ENCODE measurements at places on chromosomes 3 and 15. TPM values are rescaled to one million over a fixed set of nuclear protein-coding genes. Genes with fewer than 3 reads are reported as not detected.

GRCh38 chr3:36843065-36844051 is 79.0 kb upstream of the DCLK3 start:
- no peak for DNase-seq

- no peak for DNase-seq
Measured at GRCh38 chr15:55737373-55737772, 5.6 kb downstream of the PRTG start.

DNA sequence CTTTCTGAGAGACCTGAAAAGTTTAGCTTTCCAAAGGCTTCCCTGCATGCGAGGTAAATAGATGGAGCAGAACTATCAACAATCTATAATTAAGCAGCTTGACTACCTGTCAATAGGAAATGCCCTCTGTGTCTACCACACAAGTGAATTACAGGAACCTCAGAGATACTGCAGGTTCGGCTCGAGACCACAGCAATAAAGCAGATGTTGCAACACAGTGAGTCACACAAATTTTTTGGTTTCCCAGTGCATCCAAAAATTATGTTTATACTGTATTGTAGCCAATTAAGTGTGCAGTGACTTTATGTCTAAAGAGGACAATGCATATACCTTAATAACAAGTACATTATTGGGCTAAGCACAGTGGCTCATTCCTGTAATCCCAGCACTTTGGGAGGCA is 252.0 kb downstream of the UBE2E2 start:
- no peak for DNase-seq

- no peak for DNase-seq
Measured at GRCh38 chr3:160616311-160616710, 50.9 kb upstream of the KPNA4 start.

DNA sequence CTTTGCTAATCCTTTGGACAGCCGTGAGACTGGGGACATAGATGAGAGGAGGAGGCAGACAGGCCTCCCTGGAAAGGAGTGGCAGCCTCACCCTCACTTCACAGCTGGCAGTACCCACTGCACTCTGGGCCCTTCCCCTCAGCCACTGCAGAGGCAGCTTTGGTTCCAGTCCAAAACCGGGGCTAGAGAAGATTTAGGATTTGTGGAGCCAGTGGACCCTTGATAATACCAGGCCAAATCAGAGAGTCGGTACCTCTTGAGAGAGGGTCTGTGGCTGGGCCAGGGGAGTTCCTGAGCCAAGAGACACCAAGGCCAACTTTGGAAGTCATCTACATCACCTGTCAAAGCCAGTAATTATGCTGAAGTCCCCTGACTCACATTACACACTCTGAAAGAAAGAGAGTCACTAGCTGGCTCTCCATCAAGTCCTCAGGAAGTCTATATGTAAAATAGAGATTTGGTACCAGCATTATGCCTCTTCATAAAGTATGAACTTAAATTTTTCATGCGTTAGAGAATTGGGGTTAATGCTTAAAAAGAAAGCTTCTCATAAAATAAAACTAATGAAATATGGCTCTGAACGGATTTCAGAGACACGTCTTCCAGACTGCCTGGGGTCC is 244.1 kb upstream of the SEMA6D start:
- no peak for DNase-seq

GRCh38 chr3:41101231-41101630 is 98.1 kb upstream of the CTNNB1 start:
- no peak for DNase-seq

The LIPH gene
- total RNA-seq: 0.44 TPM

DNA sequence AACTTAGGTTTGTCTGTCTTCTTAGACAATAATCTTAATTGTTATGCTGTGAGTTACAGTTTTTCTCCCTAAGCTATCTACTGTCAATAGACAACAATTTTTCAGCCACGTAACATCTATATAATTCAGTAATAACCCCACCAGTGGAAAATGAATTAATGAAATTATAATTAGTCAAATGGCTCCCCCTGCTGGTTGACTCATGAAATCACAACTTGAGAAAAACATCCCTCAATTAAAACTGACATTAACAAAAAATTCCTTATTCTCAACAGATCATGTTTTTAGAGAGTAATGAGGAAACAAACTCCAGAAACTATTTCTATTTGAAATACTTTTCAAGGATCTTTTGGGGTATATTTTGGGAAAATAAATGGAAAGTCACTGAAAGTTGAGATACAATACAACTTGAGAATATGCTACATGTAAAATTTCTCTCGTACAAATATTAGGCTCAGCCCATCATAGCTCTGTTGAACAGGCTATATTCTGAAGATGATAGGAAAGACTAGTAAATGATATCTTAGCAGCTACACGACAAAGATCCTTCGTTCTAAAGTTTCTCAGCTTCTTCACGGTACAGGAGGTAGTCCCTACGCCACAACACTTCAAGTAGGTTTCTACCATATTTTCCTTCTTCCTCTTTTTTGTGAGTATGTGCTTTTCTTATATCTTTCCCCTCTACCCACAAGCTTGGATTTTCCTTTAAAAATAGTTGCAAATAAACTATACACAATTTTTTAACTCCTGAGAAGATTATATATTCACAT is 20.7 kb downstream of the PPP1R2 start:
- DNase-seq: no peak

The GOLGA8G gene
- total RNA-seq: not detected

GRCh38 chr3:116179091-116179490 is 266.2 kb downstream of the LSAMP start:
- no peak for DNase-seq
